AG04450 (cell line): ENCODE measurements at places on chromosomes 2 and 18.

DNA sequence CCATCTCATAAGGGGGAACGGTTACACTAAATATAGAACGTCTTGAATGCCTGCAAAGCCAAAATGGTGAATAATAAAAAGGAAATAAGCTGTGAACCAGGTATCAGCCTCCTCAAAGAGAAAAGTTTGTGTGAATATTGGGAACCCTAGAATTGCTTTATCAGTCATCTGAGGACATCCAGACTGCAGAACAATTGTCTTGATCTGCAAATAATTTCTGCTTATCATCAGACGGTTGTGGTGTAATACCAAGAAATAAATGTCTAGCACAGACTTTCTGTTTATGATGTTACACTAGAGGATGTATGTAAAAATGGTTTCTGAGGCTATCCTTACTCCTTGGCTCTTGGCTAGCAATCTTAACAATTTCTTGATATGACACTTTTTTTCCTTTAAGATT, 53.5 kb upstream of the SLC25A52 start:
- no peak for DNase-seq

GRCh38 chr2:127860130-127860529, 2.2 kb upstream of the POLR2D start:
- DNase-seq: no peak

- DNase-seq: no peak
Measured at GRCh38 chr2:142769761-142770160, 107.7 kb upstream of the KYNU start.

GRCh38 chr2:10544252-10544651, 96.1 kb upstream of the ODC1 start:
- no peak for DNase-seq

DNA sequence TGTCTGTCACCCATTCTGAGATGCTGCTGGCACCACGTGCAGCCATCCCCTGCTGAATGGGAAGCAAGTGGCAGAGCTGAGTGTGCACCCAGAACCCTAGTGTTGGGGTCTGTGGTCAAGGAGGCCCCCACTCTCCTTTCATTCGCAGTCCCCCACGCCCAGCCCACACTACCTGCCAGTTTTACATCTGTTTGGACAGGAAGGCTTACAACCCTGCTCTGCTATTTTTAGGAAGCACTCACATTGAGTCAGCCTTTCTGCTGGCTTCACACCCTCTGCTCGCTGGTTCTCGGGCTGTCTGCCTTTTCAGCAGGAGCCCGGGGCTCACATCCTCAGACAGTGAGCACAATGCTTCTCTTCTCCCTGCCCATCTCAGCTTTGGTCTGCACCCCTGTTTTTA, 10.7 kb upstream of the ADCY3 start:
- no peak for DNase-seq

DNA sequence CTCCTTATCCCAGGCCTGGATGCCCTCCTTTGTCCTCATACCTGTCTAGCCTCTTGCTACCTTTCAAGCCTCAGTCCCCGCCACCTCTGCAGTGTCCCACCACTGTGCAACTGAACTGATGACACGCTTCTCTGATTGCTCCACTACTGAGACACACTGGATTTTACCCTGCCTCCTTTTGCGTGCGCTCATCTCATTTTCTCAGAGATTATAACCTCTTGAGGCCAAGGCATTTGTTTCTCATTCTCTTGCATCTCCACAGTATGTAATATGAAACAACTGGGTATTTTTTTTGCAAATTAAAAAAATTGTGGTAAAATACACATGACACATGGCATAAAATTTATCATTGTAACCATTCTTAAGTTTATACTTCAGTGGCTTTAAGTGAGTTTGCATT, 95.4 kb downstream of the PRKCE start:
- DNase-seq: no peak

DNA sequence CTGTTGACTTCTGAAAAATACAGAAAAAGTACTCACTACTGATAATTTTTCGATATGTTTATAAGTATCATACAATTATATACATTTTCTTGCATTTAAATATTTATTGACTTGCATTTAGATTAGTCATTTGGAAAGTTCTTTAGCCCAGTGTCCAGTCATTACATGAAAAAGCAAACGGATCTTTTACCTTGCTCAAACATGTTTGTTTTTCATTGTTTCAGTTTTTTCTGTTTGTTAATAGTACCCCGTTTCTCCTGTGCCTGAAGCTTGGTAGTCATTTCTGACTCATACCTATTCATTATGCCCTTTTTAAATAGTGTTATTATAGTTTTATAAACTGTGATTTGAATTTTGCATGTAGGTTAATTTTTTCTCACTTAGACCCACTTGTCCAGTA, 28.1 kb downstream of the CEP192 start:
- no peak for DNase-seq

DNA sequence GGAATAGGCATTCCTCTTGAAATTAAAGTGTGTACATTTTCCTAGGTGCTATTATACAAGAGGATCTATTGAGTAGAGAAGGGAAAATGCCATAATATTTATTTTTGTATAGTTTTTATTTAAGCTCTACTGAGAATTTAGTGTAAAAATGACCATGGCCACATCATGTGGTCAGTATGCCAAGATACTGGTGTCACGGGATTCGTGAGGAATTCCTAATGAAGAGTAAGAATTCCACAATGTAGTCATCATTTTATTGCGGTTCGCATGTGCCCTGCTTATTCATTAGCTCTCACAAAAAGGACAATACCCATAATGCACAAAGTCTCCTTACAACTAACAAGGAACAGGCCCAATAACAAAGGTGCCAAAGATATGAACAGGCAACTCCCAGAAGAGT, 39.3 kb upstream of the PARD3B start:
- DNase-seq: no peak

- DNase-seq: no peak
Measured at GRCh38 chr2:147851244-147851930, 6.6 kb downstream of the ACVR2A start.

- no peak for DNase-seq
Measured at GRCh38 chr2:39530411-39530866, 93.4 kb upstream of the MAP4K3 start.

DNA sequence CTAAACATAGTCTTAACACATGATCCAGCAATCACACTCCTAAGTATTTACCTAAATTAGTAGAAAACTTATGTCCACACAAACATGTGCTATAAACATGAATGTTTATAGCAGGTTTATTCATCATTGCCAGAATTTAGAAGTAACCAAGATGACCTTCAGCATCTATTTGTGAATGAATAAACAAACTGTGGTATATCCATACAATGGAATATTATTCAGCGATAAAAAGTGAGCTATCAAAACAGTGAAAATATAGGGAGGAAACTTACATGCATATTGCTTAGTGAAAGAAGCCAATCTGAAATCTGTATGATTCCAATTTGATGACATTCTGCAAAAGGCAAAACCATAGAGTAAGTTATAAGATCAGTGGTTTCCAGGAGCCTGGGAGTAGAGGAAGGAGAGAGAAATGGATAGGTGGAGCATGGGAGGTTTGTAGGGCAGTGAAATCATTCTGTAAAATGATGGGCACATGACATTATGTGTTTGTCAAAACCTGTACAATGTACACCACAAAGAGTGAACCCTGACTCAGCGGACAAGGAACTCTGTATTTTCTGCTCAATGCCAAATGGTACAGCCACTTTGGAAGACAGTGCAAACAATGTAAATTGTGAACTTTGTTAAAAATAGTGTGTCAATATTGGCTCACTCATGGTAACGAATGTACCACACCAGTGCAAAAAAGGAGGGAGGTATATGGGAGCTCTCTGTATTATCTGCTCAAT, 61.9 kb upstream of the IGFBP2 start:
- DNase-seq: no peak

DNA sequence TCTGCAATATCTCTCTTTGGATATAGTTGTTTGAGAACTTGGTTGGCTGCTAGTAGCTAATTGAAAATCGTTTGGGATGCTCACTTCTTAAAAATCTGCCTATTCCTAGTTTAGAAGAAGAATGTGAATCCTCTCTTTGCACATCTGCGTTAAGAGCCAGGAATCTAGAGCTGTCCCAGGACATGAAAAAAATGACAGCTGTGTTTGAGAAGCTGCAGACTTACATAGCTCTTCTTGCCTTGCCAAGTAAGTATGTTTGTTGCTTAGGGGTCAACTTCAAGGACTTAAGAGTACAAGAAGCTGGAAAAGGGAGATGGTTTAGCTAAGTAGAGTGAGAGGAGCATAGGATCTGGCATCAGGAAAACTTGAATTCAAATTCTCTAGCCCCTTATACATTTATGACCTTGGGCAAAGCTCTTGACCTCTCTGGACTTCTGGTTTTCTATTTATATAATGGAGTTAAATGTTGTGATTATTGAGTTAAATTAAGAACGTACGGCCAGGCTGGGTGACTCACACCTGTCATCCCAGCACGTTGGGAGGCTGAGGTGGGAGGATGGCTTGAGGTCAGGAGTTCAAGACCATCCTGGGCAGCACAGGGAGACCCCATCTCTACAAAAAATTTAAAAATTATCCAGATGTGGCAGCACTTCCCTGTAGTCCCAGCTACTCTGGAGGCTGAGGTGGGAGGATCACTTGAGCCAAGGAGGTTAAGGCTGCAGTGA, 55.2 kb upstream of the STON1 start:
- DNase-seq: peak; percentile 51

DNA sequence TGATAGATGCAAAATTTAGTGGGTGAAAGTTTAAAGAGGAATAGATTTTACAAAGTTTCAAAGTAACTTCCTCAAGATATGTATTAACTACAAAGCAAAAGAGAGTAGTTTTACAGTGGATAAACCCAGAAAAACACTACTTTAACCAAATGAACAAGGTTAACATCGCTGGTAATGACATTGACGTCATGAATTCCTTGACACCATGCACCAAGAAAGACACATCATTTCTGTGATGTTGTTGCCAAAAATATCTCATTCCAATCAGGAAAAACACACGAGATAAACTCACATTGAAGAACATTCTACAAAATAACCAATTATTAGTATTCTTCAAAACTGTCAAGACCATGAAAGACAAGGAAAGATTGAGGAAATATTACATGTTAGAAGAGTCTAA, 605.6 kb upstream of the SETBP1 start:
- DNase-seq: no peak

DNA sequence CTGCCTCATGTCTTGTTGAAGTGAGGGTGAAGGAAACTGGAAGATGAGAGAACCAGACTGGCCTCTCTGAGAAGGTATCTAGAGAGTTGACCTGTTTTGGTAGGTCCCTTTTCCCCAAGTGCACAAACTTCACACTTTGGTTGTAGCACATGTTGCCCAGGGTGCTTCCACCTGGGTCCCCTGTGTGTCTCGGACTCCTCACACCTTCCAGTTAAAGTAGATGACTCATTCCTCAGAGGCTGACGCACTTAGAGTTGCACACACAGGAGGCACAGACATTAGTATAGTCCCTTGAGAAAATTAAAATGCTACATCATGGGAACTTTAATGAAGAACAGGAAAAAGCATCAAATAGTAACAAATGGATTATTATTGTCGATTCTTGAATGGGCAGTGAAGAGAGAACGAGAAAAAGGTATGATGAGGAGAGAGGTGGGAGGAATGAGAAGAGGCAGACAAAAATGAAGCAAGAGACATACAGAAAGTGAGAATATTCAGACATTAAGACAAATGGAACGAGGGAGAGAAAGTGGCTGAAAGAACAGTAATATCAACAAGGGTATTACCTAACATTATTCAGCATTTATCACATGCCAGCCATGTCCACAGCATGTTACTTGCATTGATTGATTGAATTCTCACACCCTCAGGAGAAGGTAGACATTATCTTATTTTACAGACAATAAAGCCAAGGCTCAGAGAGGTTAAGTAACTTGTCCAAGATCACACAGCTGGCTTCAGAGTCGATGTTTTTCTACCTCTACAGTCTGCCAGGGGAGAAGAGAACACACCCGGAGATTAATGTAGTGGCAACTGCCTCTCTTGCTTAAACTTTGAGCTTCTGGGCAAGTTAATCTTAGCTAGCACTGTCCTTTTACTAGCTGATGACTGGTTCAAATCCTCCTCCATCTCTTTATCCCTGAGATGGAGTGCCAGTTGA, 68.6 kb downstream of the FHOD3 start:
- no peak for DNase-seq

GRCh38 chr2:81675641-81676040, 1371.1 kb upstream of the LRRTM1 start:
- no peak for DNase-seq

DNA sequence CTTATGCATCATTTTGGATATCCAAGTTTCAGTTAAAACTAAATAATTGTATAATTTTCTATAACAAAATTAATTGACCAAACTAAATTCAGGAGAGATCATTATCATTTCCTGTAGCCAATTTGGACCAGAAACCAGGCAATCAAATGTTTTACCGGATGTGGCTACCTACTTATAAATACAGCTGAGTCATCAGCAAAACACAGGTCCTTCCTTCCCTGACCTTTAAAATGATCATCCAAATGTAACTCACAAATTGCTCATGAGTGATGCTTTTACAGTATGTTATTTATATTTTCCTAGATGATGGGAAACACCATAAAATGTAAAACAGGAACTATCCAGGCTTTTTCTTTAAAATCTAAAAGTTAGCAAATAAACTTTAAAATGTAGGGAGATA, 133.7 kb downstream of the CBLN2 start:
- DNase-seq: no peak
